ENCODE measurements at places on chromosomes 1 and 21.

DNA sequence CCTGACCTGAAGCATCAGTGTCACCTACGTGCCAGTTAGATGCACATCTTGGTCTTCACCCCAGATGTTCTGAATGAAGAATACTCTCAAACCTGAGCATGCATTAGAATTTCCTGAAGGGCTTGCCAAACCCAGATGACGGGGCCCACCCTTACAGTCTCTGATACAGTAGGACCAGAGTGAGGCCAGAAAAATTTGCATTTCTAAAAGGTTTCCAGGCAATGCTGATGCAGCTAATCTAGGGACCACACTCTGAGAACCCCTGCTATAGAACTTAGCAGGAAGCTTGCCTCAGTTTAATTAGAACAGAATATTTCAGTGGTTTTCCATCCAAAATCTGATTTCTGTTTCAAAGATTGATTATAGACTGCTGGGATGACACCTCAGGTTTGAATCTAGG lies 9.9 kb upstream of the CTBS start:
- no peak for DNase-seq

GRCh38 chr21:28633839-28634555 lies 358.7 kb downstream of the LTN1 start:
- DNase-seq = no peak

DNA sequence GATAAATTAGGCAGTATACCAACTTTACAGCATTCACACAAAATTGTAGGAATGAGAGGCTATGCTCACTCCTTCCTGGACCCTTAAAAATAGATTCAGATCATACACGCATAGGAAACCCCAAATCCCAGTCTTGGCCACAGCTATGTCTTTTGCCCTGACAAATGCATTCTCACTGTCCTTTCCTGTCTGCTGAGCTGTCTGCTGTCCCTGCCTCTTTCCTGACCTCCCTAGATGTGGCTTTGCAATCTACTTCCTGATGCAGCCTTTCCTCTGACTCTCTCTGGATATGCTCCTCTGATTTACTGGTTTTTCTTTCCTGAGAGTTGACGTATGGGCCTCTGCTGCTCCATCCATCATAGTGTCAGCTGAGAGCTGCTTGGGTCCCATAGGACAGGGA lies 59.8 kb upstream of the SLC35F3 start:
- peak; percentile 9 for DNase-seq

- DNase-seq = no peak
Observed at GRCh38 chr1:54663725-54664124, 22.1 kb downstream of the MROH7 start.

DNA sequence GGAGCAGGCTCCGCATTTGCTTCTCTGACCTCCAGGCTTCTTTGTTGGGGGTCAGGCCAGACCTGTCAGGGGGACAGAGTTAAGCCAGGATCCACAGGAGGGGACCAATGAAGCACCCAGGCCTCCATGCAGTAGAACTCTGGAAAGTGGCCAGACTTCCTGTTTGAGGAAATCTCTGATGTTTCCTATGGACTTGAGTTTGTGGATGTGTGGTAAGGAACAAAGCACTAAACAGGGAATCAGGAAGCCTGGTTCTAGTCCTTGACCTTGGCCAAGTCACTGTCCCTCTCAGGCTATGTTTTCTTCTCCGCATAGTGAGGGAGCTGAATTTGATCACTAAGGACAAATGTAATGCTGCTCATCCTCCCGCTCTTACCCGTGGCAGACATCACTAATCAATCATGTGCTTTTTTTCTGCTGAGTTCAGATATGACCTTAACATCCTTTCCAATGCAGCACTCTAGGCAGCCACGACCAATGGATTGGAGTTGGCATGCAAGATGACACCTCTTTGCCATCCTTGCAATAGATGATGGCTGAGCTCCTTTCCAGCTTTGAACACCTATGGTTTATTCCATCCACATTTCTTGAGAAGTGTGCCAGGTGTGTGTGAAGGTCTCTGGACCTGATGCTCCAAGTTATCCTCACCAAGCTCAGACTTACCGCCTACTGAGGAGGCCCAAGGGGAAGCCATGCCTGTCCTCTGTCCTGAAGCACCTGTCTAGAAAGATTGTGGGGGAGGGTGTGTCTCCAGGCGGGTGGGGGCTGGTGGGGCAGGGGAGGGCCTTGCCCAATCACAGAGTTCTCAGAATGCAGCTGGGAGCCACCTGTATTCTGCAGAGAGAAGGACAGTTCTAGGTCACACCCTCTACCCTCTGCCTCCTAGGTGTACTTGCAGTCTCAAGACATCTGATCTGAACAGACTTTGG lies 9.9 kb downstream of the SH2D2A start:
- no peak for DNase-seq

GRCh38 chr1:94084547-94084946 lies 36.4 kb downstream of the ABCA4 start:
- DNase-seq = no peak

DNA sequence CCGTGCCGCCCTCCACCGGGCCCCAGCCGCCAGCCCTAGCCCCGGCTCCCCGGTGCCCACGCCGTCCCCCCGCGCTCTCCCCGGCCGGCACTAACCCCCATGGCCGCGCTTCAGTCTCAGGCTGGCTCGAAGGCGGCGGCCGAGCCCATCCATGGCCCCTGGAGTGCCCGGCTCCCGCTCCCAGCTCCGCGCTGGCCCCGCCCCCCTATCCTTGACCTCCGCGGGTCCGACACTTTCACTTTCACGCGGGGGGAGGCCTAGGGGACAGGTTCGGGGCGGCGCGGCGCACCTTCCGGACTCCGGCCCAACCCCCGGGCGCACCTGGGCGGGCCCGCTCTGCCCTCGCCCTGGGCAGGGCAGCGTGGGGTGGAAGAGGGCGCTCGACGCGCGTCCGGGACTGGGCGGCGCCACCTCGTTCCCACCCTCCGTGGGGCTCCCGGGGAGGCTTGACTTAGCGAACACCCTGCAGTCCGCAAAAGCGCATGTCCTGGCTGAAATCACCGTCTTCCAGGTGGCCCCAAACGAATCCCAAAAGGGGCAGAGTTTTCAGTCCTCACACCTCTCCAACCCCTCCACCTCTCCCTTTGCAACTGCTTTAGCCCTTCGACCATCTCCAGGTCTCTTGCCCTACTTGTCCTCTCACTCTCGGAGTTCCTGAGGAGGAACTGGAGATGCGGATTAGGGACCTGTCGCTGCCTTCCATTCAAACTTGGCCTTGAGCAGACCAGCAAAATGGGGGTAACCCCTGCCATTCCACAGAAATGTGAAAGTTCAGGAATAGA lies 3.9 kb upstream of the DENND2D start:
- DNase-seq = no peak

GRCh38 chr1:158200527-158200926 lies 19.8 kb downstream of the CD1D start:
- DNase-seq = no peak

DNA sequence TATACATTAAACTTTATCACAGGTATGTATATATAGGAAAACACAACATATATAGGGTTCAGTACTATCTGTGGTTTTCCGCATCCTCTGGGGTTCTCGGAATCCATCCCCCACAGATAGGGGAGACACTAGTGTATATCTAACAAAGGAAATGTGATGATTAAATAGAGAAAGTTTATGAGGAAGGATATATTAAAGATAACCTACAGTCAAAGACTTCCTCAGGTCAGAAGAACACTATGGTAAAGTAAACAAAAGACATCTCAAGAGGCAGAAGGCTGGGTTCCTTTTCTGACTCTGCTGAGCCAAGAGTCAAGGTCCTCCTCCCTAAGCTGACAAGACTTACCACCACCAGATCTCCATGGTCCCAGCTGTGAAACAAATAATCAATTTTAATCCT lies 12.1 kb downstream of the USP24 start:
- no peak for DNase-seq

DNA sequence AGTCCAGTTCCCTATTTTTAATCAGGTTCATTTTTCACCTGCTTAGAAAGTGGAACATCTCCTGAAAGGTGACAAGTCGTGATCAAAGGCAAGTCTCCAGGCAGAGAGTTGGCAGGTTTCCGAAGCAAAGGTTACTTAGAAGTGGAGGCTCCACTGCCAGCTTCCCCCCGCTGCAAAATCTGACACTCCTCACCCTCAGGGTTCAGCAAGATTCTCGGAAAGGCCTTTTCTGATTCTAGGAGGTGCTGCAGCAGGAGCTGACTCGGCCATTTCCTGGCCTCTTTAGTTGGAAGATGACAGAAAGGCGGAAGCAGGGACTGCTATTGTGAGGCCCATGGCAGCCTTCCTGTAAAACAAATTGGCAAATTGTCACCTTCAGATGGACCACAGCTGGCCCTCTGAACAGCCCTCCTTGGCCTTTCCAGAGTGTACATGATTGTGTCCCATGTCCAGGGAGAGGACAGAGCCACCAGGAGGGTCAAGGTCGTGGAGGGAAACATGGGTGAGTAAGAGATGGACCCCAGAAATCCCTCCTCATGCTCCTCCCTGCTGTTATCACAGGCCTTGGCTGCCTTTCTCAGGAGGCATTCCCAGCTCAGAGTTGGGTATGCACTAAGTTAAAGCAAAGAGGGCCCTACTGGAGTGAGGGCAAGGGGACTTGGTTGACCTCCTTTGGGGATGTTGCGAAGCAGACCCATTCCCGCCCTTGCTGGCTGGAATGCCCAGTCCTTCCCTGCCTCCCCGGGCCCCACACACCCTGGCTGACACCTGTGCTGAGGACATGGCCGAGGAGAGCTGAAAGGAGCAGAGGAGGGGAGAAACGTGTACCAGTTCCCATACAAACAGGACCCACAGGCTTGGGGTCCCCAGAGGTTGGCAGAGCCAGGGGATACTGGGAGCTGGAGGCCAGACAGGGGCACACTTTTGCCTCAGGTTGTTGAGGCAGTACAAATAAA lies 115.5 kb upstream of the IRF2BP2 start:
- DNase-seq = no peak

GRCh38 chr21:32750405-32750804 lies 21.1 kb downstream of the PAXBP1 start:
- no peak for DNase-seq

All from non-pigmented ciliary epithelial cell (primary cell).